ENCODE measurements at places on chromosomes 1 and 21.

DNA sequence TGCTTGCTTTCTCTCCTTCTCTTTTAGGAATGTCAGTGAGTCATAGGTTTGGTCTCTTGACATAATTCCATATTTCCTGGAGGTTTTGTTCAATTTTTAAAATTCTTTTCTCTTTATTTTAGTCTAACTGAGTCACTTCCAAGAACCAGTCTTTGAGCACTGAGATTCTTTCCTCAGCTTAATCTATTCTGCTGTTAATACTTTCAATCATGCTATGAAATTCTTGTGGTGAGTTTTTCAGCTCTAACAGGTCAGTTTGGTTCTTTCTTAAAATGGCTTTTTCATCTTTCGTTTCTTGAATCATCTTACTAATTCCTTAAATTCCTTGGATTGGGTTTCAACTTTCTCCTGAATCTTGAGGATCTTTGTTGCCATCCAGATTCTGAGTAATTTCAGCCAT, 321.0 kb downstream of the PTBP2 start:
- DNase-seq = no peak

GRCh38 chr1:215421744-215422143, 145.4 kb upstream of the KCTD3 start:
- DNase-seq = no peak

DNA sequence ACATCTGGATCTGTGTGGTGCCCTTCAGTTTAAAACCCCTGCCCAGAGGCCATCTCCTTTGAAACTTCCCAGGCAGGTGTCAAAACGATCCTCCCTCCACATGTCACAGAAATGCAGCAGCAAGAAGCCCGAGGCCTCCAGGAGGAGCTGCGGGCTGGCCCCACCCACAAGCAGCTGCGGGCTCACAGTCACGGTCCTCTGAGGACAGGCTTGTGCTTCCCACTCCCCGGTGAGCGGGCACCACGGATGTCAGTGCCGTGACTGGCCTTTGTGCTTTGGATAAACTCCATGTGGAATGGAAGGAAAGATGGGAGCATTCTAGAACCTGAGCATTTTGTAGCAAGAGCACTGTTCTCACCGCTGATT, 65.8 kb downstream of the SIK1 start:
- DNase-seq = no peak

DNA sequence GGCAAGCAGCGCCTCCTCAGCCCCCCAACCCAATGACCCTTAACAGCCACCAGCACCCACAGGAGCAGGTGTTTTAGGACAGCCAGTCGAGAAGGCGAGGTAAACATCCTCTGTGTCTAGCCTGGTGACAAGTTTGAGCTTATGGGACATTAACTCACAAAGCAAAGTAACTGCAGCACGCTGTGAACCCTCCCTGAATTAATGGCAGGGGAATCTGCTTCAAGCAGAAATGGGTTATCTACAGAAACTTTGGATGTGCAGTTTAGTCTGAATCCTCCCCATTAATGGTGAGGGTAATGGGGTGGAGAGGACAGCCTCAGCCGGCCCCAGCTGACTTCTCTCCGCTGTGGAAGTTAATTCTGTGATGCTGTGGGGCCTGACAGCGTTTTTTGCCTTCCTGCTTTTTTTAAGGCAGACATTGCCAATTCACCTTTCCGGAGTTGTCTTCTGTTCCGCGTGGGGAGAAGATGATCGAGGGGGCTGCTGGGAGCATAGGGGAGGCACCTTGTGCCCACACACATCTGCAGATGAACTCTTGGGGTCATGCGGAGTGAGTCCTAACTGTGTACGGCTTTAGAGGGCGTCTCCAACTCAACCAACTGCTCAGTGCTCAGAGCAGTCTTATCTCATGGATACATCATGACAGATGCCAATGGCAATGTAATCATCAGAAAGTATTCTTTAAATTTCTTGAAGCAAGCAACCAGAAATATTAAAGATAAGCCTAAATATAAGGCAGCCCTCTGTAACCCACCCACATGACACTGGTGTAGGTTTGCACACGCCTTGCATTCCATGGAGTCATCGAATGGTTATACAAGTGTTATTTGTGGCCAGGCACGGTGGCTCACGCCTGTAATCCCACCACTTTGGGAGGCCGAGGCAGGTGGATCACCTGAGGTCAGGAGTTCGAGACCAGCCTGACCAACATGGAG, 41.0 kb downstream of the POFUT2 start:
- DNase-seq = no peak

DNA sequence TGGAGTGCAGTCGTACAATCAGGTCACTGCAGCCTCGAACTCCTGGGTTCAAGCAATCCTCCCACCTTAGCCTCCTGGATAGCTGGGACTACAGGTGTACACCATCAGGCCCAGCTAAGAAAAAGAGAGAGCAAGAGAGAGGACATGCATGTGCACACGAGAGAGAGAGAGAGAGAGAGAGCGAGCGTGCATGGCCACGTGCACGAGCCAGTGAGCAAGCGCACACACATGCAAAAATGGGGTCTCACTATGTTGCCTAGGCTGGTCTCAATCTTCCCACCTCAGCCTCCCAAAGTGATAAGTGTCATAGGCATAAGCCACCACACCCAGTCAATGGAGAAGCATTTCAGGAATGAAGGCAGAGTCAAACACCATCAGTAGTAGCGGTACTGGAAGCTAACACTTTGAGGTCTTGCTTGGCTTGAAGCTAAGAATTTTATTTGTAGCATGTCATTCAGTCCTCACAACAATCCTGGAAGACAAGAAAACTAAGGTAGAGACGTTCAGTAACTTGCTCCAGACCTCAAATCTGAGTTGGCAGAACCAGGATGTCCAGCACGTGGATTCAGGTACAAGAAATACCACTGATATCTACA, 14.5 kb downstream of the GNB1 start:
- no peak for DNase-seq

DNA sequence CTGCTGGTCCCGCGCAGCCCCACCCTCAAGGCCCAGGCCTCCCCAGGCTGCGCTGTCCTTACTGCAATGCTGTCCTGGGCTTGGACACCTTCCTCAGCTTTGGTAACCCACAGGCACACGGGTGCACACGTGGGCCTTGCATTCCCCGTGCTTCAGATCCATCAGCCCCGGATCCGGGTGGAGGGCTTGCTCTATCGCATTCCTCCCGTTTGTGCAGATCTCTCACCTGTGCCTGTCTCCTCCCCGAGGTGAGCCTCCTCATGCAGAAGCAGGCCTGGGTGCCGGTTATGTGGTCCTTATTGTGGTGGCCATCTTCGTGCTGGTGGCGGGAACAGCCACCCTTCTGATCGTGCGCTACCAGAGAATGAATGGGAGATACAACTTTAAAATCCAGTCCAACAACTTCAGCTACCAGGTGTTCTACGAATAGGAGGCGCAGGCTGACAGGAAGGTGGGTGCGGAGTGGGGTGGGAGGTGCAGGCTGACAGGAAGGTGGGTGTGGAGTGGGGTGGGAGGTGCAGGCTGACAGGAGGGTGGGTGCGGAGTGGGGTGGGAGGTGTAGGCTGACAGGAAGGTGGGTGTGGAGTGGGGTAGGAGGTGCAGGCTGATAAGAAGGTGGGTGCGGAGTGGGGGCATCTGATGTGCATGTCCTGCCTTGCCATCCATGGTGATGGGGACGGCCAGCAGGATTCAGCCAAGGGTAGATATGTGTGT, 66.2 kb downstream of the UMODL1 start:
- no peak for DNase-seq

- no peak for DNase-seq
These were observed 201.2 kb upstream of the ADAMTS5 start for GRCh38 chr21:27168084-27168483.

GRCh38 chr1:199242147-199242546, 603.3 kb downstream of the PTPRC start:
- DNase-seq = no peak

DNA sequence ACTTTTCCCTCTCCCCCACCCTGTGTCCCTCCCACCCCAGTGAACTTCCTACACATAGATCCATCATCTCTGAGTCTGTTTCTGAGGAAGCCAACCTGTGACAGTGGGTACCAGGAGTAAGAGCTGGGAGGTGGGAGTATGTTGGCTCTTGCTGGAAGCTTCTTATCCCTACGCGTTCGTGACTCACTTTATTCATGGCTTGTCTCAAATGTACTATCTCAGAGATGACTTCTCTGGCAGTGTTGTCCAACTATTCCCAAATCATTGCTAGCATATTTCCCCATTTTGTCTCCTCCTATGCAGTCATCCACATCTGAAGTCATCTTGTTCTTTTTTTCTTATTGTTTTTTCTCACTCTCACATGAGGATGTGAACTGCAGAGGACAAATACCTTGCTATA, 88.0 kb downstream of the HIVEP3 start:
- no peak for DNase-seq

DNA sequence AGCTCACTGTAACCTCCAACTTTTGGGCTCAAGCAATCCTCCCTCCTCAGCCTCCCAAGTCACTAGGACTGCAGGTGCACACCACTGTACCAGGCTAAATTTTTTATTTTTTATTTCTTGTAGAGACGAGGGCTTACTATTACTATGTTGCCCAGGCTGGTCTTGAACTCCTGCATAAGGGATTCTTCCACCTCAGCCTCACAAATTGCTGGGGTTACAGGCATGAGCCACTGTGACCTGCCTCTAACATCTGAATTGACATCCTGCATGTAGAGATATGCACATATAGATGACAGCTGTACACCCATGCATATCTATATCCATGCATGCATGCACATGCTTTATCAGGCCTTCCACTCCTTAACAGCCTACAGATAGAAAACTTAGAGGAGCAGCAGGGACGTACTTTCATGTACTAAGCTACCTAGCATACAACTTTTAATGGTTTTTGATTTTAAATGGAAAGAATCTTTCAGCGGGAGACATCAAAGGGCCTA, 740.9 kb upstream of the TPTE start:
- DNase-seq = no peak

GRCh38 chr1:178689769-178690168, 35.3 kb upstream of the RALGPS2 start:
- DNase-seq = no peak

- no peak for DNase-seq
These were observed 57.8 kb downstream of the RHOU start for GRCh38 chr1:228793032-228793431.

- no peak for DNase-seq
These were observed 451.0 kb upstream of the RGS18 start for GRCh38 chr1:191707288-191707687.

DNA sequence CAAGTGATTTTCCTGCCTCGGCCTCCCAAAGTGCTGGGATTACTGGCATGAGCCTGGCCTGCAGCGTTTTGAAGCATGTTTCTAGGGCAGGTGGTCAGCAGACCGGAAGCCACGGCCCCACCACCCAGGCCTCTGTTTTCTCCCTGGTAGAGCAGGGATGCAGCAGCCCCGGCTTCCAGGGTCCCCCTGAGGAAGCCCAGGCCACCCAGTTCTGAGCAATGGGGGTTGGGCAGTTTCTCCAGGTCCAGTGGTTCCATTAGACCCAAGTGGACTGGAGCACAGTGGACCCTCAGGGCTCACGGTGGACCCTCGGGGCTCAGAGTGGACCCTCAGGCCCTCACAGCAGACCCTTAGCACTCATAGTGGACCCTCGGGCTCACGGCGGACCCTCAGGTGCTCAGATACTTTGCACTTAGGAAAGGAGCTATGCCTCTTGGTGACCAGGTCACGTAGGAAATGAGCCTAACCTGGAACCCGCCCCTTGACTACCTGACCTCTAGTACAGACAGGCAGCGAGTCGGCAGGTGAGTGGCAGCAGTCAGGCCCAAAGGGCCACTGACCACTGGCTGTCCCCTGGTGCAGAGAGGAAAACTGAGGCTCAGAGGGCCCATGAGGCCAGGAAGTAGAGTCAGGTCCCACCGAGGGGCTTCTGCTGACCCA, 4.6 kb upstream of the FNDC10 start:
- DNase-seq = no peak

GRCh38 chr1:154329152-154329521, 3.8 kb downstream of the ATP8B2 start:
- no peak for DNase-seq

- DNase-seq = no peak
These were observed 251.2 kb upstream of the USP24 start for GRCh38 chr1:55466373-55466772.

DNA sequence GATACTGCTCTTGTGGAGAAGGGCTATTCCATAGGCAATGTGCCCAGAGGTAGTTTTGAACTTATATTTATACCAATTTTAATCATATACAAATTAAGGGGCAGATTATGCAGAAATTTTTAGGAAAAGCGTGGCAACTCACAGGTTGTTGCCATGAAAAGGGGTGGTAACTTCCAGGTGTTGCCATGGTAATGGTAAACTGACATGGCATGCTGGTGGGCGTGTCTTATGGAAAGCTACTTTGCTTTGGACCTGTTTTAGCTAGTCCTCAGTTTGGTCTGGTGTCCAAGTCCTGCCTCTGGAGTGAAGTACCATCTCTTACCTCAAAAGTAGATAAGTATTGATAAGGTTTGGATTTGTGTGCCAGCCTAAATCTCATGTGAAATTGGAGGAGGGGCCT, 7.9 kb upstream of the IL23R start:
- no peak for DNase-seq

DNA sequence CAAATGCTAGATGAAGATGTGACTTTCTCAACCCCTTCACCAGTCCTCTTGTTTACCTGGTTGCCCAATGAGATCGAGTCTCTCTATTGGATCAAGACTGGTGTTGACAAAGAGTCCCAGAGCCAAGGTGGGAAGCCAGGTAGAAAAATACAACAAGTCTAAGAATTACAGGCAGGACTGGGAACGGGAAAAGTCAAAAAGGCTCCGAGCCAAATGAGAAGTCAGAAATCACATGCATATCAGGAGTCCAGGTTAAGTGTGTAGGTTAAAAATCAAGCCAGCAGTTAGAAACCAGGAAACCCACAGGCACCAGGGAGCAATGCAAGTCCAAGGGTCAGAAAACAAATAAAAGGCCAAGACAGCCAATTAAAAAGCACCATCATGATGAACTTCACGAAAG, 27.4 kb upstream of the DUSP23 start:
- DNase-seq = no peak

GRCh38 chr1:47471163-47471562, 33.3 kb downstream of the FOXD2 start:
- no peak for DNase-seq

DNA sequence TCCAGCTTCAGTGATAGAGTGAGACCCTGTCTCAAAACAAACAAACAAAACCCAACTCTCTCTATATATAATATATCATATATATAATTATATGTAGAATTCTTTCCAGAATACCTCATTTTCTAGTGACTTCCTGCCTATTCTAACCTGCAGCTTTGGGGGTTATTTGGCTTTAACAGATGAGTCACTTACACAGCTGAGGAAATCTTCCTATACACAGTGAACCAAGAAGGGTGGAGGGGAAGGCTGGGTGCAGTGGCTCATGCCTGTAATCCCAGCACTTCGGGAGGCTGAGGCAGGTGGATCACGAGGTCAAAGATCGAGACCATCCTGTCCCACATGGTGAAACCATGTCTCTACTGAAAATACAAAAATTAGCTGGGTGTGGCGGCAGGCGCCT, 9.2 kb downstream of the RAB29 start:
- no peak for DNase-seq

- no peak for DNase-seq
These were observed 173.2 kb downstream of the CACNA1E start for GRCh38 chr1:181656491-181656890.

Measured in activated CD4-positive, CD25-positive, alpha-beta regulatory T cell treated with anti-CD3 and anti-CD28 coated beads, Interleukin-2, amount 50 U/mL, for 72 hours (primary cell).